Stimulated activated CD4-positive, alpha-beta T cell treated with anti-CD3 and anti-CD28 coated beads, Interleukin-2, amount 100 ng/mL, for 48 hours (primary cell): ENCODE measurements at places on chromosomes 13 and 19.

GRCh38 chr13:93220073-93220472 lies 6.5 kb upstream of the GPC6 start:
- DNase-seq: no peak

GRCh38 chr13:92313382-92313781 lies 913.2 kb upstream of the GPC6 start:
- no peak for DNase-seq

DNA sequence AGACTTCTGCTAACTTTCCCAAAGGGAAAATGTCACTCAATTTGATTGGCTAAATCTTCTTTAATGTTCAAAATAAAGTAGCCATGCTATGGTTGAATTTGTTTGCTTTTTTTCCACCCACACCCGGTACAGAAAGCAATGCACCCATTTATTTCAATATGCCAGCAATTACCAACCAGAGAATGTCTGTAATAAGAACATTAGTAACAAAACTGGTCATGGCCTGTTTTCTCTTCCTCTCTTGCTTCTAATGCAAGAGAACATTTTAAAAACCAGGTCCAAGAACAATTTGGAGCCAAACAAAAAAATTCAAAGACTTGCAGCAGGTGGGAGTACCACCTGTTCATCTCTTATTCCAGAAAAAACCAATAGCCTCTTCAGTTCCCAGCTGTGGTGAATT lies 1108.8 kb upstream of the PCDH20 start:
- DNase-seq: no peak

- no peak for DNase-seq
Measured at GRCh38 chr13:32549788-32550187, 11.2 kb upstream of the N4BP2L2 start.

DNA sequence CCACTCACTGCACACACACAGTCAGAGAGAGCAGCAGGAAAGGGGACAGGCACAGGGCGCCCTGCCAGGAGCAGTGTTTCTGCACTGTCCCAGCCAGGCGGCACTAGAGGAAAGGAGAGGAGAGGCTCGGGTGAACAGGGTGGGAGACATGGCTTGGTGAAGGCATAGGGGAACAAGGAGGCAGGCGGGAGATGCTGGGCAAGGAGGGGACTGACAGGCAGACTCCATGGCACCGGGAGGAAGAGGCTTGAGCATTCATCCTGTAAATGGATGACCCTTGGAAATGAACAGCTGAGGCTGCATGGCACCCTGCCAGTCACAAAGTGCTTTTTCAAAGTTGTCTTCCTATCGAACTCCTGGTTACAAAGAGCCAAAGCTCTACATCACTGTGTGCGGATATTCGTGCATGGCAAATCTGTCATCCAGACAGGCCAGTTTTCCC lies 22.4 kb downstream of the MED26 start:
- no peak for DNase-seq

DNA sequence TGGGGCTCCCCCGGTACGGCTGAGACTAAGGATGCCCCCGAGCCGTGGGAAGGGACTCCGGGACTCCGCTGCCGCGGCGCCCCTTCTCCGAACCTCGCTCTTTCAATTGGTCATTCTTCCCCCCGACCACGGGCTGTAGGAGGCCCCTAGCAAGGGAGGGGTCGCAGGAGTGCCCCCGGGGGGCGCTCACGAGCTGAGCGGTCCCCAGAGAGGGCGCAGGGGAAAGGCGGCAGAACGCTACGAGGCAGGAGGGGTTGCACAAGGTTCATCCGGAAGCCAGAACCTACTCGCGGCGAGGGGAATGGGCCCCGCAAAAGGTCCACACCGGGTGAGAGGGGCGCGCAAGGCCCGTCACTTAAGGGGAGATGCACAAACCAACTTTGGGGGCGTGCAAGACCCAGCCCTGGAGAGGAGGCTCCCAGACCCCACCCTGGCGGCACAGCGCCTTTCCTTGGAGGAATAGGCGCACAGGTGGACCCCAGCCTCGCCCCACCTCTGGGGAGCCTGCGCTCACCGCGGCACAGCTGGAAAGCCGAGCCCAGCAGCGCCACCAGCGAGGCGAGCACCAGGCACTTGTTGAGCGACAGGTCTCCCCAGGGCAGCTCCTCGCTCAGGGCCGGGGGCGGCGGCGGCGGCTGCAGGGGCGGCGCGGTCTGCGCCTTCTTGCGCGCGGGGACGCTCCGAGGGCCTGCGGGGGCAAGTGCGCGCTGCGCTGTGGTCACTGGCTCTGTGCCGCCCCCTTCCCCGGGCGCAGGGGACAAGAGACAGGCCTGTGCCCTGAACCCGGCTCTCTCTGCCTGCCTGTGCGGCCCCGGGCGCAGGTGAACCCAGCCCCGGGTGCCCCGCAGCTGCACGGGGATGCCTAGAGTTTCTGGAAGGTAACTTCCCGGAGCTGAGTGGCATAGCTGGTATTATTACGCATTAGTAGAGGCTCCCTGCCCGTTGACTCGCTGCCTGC lies 2.8 kb downstream of the JSRP1 start:
- no peak for DNase-seq

DNA sequence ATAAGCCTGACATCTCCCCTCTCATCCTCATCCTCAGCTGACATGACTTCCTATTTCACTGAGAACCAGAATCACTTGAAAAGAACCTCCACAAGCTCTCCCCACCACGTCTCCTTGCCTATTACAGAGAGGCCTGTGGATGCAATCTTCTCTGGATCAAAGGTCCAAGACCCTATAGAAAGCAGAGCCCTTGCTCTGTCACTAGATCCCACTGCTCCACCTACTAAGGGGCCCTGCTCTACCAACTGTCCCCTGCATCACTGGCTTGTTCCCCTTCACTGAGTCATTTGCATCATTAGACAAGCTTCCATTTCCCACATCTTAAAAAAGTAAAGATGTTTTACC lies 40.8 kb downstream of the RCBTB2 start:
- DNase-seq: no peak
